ENCODE measurements at places on chromosomes 12 and 14.

DNA sequence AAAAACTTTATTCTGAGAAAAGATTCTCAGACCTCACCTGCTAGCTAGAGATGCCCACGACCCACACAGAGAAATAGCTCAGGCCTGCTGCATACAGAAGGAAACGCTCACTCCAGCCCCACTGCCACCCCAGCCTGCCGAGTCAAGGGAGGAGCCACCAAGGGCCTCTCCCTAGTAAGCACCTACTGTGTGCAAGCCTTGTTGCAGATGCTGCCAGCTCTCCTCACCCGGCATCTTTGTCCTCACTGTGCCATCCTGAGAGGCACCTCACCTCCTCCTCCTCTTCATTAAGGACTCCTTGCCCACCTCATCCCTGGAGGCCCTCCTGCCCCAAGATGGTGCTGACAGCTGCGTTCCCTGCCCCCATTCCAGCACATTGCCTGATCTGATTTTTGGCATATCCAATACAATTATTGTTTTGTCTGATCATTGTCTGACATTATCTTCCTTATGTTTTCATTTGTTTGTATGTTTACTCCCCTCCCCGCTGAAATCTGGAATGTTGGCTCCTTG lies 196.9 kb downstream of the SLC15A4 start:
- DNase-seq, result no peak

- DNase-seq, result no peak
Measured at GRCh38 chr12:104353012-104353981, 49.8 kb downstream of the EID3 start.

DNA sequence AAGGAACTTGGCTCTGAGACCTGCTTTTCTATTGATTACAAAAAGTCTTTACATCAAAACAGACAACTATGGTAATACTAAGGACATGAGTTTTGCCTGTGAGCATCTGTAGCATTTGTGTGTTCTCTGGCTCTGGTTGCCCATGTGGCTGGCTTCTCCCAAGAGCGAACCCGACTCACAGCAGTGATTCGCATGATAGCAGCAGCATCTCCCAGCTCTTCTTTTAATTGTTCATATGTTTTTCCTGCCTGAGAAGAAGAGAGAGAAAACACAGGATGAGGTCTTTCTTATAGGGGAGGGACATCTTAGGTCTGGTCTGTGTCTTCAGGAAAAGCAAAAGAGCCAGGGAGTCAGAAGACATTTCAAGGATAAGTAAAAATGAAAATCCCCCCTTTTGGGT lies 17.6 kb downstream of the AVIL start:
- DNase-seq, result no peak

DNA sequence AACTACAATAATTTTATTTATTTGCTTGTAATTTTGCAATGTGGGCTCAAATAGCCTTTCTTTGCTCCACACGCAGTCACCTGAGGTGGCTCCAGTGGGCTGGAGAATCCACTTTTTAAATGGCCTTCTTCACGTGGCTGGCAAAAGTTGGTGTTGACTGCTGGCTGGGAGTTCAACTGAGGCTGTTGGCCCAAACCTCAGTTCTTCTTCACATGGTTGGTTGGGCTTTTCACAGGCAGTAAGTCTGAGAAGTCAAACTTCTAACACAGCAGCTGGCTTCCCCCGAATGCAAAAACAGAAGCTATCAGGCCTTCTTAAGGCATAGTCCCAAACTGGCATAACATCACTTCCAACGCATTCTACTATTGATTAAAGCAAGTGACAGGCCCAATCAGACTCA lies 2.1 kb upstream of the OXA1L start:
- DNase-seq, result no peak

GRCh38 chr14:68794851-68795596 lies 2.2 kb upstream of the ZFP36L1 start:
- peak; percentile 83 for DNase-seq

GRCh38 chr14:22872033-22872832 lies 693 bp downstream of the LRP10 start:
- DNase-seq, result peak; percentile 82

DNA sequence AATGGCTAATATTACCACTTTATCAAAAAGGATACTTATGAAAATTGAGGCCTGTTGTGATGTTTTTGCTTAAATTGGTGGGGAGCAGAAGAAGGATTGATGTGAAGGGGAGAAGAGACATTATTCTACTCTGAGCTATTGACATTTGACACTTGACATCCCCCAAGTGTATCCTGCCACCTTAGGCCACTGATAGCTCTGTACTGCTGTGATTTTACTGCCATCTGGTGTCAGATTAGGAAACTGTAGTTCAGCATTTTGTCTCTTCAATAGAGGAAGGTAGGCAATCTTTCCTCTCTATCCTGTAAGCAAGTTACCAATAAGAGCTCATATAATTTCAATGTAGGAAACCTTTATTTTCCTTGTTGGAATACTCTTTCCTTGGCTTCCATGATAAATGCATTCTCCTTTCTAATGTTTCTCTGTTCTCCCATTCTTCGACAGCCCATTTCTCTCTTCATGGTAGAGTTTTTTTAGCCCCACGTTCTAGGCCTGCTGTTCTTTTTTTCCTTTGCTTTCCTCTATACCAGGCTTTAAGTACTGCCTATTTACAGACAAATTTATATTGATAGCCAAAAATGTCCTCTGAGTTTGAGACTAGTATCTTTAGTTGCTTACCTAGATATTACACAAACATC lies 46.3 kb downstream of the PPHLN1 start:
- peak; percentile 51 for DNase-seq

- DNase-seq, result no peak
Measured at GRCh38 chr14:82636426-82636825, 1102.8 kb upstream of the SEL1L start.

- DNase-seq, result no peak
Measured at GRCh38 chr14:57918791-57919190, 52.9 kb upstream of the SLC35F4 start.

DNA sequence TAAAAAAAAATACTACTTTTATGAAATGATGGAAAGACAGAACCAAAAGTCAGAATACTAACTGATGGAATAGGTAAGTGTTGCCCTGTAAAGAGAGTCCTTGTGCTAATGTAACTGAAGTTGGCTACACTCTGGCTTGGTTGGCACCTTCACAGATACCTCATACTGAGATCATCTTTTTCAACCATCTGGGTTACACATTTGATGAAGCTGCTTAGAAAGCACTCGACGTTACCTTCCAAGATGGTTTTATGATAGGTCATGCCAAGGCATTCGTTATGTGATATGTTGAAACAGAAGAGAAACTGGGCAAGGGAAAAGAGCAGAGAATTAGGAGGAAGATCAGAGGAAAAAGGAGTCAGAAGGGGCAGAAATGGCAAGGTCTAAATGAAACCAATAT lies 203.8 kb downstream of the ADAMTS20 start:
- no peak for DNase-seq

GRCh38 chr14:91521061-91521640 lies 11.0 kb upstream of the PPP4R3A start:
- no peak for DNase-seq

- DNase-seq, result no peak
Measured at GRCh38 chr12:21339921-21340320, 5.2 kb upstream of the SLCO1A2 start.

DNA sequence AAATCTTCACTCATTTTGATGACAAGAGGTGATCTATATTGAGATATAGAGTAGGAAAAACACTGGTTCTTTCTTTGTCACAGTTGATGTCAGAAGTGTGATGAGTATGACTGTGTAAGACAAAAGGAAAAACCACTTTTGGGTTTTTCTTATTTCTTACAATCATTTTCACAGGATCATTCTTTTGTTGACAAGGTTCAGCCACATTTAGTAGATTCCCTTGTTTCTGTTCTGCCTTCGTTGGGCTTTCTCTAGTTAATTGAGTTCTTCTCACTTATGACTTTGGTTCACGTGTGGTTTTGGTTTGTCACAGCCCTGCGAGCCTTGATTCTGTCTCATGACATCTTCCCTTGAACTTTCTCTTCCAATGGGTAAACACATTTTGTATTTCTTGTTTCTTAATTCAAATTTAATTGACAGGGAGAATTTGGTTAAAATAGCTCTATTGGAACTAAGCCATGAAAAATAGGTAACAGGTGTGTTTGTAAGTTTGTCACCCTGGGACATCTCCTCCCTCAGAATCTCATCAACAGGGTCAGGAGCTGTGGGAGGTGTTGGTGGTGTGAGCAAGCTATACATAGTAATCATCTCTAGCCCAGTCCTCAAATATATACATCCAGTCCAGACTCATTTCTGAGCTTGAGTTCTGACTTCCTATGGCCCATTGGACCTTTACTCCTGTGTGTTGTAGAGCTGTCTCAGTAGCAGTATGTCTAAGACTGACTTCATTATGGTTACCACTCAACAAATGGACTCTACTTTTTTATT lies 255.3 kb downstream of the BMP4 start:
- DNase-seq, result no peak

DNA sequence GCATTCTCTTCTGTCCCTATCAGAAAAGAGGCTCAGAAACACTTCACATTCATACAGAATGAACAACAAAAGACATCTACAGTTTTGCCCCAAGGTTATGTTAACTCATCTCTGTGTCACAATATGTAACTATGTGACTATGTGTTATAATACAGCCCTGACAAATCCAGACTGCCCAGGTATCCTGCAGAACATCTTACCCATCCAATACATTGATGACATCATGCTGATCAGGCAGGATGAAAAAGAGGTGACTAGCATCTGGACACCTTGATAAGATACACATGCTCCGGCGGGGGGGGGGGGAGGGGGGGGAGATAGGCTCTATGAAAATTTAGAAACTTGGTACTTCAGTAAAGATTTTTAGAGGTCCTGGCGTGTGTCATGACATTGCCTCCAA lies 8.3 kb upstream of the GNS start:
- DNase-seq, result no peak

DNA sequence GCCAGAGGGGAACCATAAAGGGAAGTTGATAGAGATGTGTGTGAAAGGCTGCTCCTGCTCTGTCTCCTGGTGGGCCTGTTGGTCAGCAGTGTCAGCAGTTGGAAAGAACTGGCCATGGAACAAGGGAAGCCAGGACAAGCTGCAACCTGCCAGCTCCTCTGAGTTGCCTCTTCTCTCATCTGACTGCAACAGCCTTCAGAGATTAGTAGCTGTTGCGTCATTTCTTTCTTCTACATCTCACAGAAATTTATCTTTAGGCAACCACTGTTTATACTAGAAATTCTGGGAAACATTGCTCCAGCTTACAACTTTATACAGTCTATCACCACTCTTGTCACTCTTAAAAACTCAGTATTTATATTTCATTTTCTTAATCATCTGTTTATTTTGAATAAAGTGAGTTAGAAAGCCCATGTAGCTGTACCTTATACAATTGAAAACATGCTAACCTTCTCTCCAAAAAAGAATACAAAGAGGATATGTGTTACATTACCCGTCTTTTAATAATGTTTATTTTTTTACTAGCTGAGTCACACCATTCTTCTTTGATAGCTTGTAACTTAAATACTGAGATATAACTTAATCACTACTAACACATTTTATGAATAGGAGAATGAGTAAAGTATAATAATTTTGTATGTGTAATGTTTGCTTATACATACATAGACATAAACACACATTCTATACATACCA lies 224.2 kb downstream of the LRFN5 start:
- DNase-seq, result no peak

- peak; percentile 31 for DNase-seq
Measured at GRCh38 chr14:30988509-30988908, 36.9 kb upstream of the AP4S1 start.
